Endothelial cell (in vitro differentiated cells): ENCODE measurements at places on chromosomes 3 and 15.
A peak's percentile ranks its signal among the peaks of the same experiment; 100 is the strongest.

- DNase-seq: no peak
These were observed 12.8 kb upstream of the SHC4 start for GRCh38 chr15:48976444-48977088.

GRCh38 chr15:45288947-45289346 is 36.9 kb downstream of the SLC28A2 start:
- DNase-seq: no peak

DNA sequence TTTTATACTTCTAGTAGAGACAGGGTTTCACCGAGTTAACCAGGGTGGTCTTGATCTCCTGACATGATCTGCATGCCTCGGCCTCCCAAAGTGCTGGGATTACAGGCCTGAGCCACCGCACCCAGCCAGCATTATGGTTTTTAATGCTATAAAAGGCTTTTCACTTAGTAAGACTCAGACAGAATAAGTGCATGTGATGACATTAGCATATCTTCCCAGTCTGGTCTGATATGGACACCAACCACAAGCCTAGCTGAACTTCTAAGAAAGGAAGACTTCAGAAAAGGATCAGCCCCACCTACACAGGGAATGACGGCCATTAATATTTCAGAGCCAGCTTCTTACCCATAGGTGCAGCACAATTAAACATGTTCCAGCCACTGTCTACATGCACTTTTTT is 27.0 kb downstream of the GRK7 start:
- no peak for DNase-seq

GRCh38 chr3:81352867-81353266 is 408.6 kb downstream of the GBE1 start:
- DNase-seq: peak; percentile 24

DNA sequence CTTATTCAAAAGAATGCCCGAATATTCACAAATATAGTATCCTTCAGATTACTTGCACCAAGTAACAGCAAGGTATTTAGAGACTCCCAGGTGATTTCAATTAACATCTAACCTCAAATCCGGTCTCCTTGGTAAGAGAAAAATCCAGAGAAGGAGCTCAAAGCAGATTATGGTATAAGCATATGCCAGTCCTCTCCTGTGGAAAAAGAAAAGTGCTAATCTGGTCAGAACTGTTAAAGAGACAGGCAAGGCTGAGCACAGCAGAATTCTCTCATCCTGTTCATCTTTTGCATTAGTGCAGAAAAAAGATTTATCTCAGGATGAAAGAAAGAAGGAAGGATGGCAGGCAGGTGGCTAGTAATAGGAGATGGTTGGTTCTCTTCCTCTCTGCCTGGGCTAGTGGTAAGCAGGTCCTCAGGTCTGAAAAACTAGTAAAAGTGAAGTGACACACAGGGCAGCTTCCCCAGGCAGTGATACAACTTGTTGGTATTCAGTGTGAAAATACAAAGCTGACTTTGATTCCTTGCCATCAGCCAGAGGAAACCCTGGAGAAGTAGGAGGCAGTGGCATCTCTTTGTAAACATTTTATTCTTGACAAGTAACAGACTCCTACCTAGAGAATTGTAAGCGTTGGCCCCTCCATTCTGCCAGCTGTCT is 14.2 kb downstream of the ATXN7 start:
- DNase-seq: no peak

GRCh38 chr3:127547761-127548605 is 42.5 kb downstream of the TPRA1 start:
- DNase-seq: peak; percentile 89

GRCh38 chr15:40043927-40044716 is 5.1 kb upstream of the SRP14 start:
- DNase-seq: no peak

DNA sequence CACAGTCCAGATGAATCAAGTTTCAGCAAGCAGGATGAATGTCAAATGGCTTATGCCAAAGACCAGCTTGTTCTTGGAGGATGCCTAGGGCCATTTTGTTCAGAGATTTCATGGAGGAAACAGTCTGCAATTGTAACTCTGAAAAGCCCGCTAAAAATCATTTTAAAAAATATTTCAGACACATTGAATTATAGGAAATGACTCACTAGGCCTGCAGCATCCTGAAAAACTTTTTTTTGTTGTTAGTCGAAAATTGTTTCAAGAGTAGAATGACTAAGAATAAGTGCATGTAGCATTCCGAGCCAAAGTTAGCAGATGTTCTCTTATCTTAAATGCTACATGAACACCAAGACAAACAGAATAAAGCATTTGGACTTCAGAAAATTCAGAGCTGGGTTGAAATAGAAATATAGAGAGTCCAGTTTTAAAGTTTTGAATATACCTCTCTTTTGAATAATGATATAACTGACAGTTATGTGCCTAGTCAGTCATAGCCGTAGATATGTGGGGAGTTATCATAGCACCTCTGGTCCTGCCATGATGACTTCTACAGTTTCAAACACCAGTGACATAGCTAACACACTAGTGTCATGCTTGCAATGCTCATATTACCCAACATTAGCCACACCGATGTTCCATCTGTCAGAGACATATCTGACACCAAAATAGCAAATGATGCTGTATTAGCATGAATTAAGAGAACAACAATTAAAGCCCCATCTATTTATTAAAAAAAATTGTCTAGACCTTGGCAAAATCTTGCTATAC is 1462.8 kb upstream of the GBE1 start:
- no peak for DNase-seq

GRCh38 chr15:39728845-39729244 is 53.8 kb downstream of the FSIP1 start:
- DNase-seq: no peak

- no peak for DNase-seq
These were observed 119.6 kb downstream of the ASB7 start for GRCh38 chr15:100721758-100722550.

- DNase-seq: no peak
These were observed at the start of gene SAMD7 for GRCh38 chr3:169911272-169911671. Gene SAMD7, plus strand, starts transcription at chr3:169911572. Its CDS starts 7,927 bp downstream, at chr3:169919499.

GRCh38 chr3:2526926-2527325 is 428.3 kb downstream of the CNTN4 start:
- no peak for DNase-seq

DNA sequence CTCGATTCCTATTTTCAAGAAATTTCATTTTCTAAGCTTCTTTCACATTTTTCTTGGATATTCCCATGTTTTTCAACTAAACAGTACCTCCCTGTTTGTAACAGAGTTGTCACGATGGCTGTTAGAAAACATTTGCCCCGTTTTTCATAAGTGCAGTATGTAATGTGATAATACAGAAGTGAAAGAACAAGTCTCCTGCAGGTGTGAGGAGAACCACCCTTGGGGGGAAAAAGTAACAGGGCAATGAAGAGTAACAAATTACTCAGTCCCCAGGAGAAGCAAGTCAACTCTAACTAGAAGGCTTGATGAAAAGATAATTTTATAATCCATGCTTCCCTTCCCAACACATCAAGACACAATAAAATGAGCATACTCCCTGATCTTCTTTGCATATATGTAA is 493.3 kb downstream of the FOXP1 start:
- DNase-seq: no peak
